ENCODE measurements at places on chromosomes 2 and 18. TPM values are rescaled to one million over a fixed set of nuclear protein-coding genes. Genes with fewer than 3 reads are reported as not detected.
A peak's percentile ranks its signal among the peaks of the same experiment; 100 is the strongest.

TXNDC2 gene
- total RNA-seq: 0.29 TPM

- H3K4me1 ChIP-seq: no peaks in the 10 kb centered on the region
- H3K36me3 ChIP-seq: no peaks in the 10 kb centered on the region
- no peaks in the 10 kb centered on the region for H3K27me3 ChIP-seq
- H3K4me3 ChIP-seq: no peak overlapping the region
- DNase-seq: no peak
- H3K27ac ChIP-seq: no peak overlapping the region
Measured at GRCh38 chr18:68438983-68439382, 275.9 kb downstream of the TMX3 start.

SULT1C2 gene
- total RNA-seq: 0.05 TPM

GRCh38 chr18:35816003-35816402, 156.5 kb upstream of the RMP24 start:
- DNase-seq: no peak
- no peaks in the 10 kb centered on the region for H3K4me1 ChIP-seq
- no peaks in the 10 kb centered on the region for H3K36me3 ChIP-seq

GRB14 gene
- 11.6 TPM for total RNA-seq

GRCh38 chr18:9356976-9357375, 22.4 kb downstream of the TWSG1 start:
- H3K27me3 ChIP-seq: no peaks in the 10 kb centered on the region
- peaks cover 29% of the 10 kb centered on the region for H3K4me1 ChIP-seq
- peaks cover 12% of the 10 kb centered on the region for H3K36me3 ChIP-seq
- DNase-seq: no peak

DNA sequence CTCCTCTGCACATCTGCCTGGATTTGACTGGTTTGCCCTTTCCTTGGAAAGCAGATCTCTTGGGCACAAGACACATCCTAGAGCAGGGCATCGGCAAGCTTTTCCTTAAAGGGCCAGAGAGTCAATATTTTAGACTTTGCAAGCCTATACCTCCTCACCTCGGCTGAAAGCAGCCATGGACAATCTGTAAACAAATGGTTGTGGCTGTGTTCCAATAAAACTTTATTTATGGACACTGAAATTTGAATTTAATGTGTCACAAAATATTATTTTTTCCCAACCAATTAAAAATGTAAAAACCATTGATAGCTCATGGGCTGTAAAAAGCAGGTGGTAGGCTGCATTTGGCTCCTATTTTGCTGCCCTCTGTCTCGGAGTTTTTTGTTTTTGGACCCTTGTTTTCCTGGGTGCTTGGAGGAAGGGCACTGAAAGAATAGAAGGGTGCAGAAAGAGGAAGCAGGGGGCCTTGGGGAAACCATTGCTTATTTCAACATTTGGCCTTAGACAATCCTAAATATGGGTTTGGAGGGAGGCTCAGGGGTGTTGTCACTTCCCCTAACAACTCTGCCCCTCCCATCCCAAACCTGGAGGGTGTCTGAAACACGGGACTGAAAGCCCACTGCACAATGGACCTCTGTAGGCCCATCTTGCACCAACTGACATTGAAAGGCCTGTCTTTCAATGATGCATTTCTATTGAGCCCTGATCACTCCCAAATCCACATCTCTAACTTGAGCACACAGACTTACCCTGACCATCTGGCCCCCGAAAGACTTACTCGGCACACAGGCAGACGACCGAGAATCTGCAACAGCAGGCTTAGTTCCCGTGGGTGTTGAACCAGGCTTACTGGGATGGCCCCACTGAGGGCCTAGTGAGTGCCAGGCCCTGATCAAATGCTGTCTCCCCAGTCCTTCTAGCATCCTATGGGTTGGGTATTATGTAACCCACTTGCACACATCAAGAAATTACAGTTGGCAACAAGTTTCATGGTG, 7.1 kb upstream of the ZFP36L2 start:
- no peak overlapping the region for H3K4me3 ChIP-seq
- no peak for DNase-seq
- H3K27ac ChIP-seq: no peak overlapping the region
- H3K4me1 ChIP-seq: peaks cover 31% of the 10 kb centered on the region
- H3K27me3 ChIP-seq: no peaks in the 10 kb centered on the region

DNA sequence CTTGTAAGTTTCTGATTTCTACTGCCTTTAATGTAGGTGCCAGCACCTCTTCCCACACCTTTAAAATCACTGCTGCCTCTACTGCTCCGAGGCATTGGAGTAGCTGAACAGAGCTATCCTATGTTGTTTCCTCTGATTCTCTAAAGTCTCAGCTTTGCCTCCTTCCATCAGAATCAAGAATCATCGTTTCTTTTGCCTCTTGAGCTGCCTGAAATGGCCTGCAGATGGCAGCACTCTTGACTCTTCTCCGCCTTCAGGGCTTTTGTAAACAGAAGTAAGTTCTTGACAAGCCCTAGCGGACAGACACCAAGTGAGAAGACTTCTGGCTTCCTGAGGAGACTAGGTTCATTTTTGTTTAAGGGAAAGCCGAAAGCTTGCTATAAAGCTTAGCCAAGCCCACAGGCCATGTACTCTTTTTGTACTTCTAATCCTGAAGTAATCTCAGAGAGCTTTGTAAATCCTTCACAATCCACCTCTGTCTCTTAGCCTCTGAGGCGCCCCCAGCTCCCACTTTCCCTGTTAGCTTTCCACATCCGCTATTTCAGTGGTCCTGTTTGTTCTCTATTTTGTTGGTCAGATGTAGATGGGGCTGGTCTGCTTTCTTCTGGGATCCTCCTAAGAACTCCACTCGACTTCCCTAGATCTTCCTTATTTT, 48.4 kb downstream of the GTF3C3 start:
- peak; percentile 51 for DNase-seq
- H3K27ac ChIP-seq: no peak overlapping the region
- no peaks in the 10 kb centered on the region for H3K27me3 ChIP-seq
- peaks cover 30% of the 10 kb centered on the region for H3K36me3 ChIP-seq

DNA sequence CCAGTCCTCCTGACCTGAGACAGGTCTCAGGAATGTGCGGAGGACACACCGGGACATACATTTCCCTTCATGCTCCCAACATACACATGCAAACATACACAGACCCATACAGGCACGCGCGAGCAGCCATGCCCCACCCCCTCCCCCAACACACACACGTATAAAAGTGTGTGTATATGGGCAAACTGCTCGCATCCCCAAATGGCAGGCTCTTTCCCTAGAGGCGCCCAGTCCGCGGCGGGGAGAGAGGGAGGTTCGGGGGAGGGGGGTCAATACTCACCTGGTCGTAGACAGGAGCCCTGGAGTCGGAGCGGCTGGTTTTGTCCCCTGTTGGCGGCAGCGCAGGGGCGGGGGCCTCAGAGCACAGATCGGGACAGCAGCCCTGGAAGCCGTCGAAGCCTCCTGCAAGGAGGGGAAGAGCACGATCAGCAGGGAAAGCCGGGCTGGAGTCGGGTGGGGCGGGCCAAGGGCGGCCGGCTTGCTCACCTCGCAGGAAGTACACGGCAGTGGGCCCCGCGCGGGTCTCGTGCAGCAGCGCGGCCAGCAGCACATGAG, 682 bp downstream of the DUSP2 start:
- peaks cover 51% of the 10 kb centered on the region for H3K4me1 ChIP-seq
- no peak for DNase-seq
- peak overlapping the region; percentile 76 for H3K4me3 ChIP-seq
- no peaks in the 10 kb centered on the region for H3K27me3 ChIP-seq
- H3K27ac ChIP-seq: peak overlapping the region; percentile 76

GRCh38 chr2:100752628-100753333, 67.2 kb upstream of the NPAS2 start:
- no peaks in the 10 kb centered on the region for H3K4me1 ChIP-seq
- DNase-seq: no peak
- no peak overlapping the region for H3K4me3 ChIP-seq
- no peaks in the 10 kb centered on the region for H3K36me3 ChIP-seq

DNA sequence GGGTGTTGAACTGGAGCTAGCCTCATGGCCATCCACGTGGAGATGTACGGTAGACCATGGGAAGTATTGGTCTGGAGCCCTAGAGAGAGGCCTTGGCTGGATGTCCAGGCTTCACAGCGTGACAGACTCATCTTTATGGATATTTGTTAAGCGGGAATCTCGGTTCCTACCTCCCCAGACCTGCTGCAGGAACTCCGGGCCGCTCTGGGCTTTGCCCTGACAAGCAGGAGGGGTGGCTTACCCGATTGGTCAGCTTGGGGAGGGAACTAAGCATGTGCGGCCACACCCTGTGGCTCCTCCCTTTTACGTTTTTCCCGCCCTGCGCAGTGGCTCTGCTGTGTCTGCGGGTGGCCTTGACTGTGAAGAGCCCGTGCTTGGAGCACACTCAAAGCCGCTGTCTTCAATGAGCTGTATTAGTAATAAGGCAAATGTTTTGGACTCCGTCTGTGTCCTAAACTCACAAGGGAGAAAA, 52.3 kb downstream of the PAPOLG start:
- H3K4me1 ChIP-seq: peaks cover 18% of the 10 kb centered on the region
- H3K27me3 ChIP-seq: peaks cover 3% of the 10 kb centered on the region
- H3K27ac ChIP-seq: no peak overlapping the region

GRCh38 chr2:229467783-229468182, 196.7 kb upstream of the PID1 start:
- peaks cover 22% of the 10 kb centered on the region for H3K4me1 ChIP-seq
- no peak overlapping the region for H3K4me3 ChIP-seq
- no peak for DNase-seq
- H3K36me3 ChIP-seq: no peaks in the 10 kb centered on the region
- H3K27me3 ChIP-seq: peaks cover 9% of the 10 kb centered on the region

FZD7 gene
- total RNA-seq: 126 TPM

DNA sequence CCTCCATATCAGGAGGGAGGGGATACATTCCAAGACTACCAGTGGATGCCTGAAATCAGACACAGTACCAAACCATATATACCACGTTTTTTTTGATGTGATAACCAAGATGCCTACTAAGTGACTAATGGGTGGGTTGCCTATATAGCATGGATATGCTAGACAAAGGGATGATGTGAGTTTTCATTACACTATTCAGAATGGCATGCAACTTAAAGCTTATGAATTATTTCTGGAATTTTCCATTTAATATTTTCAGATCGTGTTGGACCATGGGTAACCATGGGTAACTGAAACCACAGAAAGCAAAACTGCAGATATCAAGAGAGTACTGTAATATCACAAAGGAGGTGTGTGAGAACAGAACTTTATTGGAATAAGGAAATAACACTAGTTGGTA, 39.6 kb upstream of the CRACDL start:
- no peaks in the 10 kb centered on the region for H3K27me3 ChIP-seq
- H3K36me3 ChIP-seq: no peaks in the 10 kb centered on the region
- H3K27ac ChIP-seq: no peak overlapping the region
- DNase-seq: no peak
- H3K4me3 ChIP-seq: no peak overlapping the region
- no peaks in the 10 kb centered on the region for H3K4me1 ChIP-seq

GRCh38 chr2:55995211-55995610, 71.6 kb upstream of the EFEMP1 start:
- H3K27ac ChIP-seq: no peak overlapping the region
- H3K4me3 ChIP-seq: no peak overlapping the region
- H3K36me3 ChIP-seq: no peaks in the 10 kb centered on the region
- no peak for DNase-seq
- H3K27me3 ChIP-seq: peaks cover 27% of the 10 kb centered on the region

GORASP2 gene
- 91.1 TPM for total RNA-seq

- no peak overlapping the region for H3K4me3 ChIP-seq
- H3K36me3 ChIP-seq: no peaks in the 10 kb centered on the region
Measured at GRCh38 chr2:160581035-160581434, 87.4 kb upstream of the RBMS1 start.

ABCB11 gene
- 0.18 TPM for total RNA-seq

DNA sequence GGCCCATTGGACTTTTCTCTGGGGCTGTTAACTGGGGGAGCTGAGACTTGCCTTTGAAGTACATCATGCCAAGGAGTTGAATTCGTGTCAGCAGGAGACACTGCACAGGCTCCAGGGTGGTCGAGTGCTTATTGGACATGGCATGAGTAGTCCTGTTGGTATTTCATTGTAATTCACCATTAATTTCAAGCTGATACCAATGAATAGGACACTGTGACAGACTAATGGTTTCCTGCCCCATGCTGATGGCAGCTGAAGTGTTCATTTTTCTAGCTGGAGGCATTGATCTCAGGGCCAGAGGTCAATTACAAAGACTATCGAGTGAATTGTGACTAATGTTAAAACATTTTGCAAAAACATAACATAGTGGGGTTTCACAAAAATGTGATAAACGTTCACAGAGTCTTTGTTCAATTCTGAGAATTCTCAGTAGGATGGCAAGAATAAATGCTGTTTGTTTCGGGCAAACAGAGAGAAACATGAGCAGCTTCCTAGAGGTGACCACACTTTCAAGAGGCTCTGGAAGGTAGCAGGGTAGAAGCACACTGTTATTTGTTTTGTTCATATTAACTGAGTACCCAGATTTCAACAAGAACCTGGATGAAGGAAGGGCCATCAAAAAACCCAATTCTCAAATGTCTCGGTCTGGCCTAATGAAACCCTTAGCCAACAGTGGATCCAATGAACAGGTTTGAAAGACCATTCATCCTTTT, 90.6 kb upstream of the ARL4C start:
- no peaks in the 10 kb centered on the region for H3K4me1 ChIP-seq
- H3K27ac ChIP-seq: no peak overlapping the region
- no peak for DNase-seq
- peaks cover 34% of the 10 kb centered on the region for H3K27me3 ChIP-seq

DTYMK gene
- 36.5 TPM for total RNA-seq

GRCh38 chr18:778194-778927, 33.7 kb downstream of the YES1 start:
- H3K4me1 ChIP-seq: peaks cover 51% of the 10 kb centered on the region
- peak overlapping the region; percentile 36 for H3K4me3 ChIP-seq
- peak overlapping the region; percentile 95 for H3K27ac ChIP-seq
- H3K36me3 ChIP-seq: no peaks in the 10 kb centered on the region
- DNase-seq: no peak

ECEL1 gene
- 9.5 TPM for total RNA-seq

DNA sequence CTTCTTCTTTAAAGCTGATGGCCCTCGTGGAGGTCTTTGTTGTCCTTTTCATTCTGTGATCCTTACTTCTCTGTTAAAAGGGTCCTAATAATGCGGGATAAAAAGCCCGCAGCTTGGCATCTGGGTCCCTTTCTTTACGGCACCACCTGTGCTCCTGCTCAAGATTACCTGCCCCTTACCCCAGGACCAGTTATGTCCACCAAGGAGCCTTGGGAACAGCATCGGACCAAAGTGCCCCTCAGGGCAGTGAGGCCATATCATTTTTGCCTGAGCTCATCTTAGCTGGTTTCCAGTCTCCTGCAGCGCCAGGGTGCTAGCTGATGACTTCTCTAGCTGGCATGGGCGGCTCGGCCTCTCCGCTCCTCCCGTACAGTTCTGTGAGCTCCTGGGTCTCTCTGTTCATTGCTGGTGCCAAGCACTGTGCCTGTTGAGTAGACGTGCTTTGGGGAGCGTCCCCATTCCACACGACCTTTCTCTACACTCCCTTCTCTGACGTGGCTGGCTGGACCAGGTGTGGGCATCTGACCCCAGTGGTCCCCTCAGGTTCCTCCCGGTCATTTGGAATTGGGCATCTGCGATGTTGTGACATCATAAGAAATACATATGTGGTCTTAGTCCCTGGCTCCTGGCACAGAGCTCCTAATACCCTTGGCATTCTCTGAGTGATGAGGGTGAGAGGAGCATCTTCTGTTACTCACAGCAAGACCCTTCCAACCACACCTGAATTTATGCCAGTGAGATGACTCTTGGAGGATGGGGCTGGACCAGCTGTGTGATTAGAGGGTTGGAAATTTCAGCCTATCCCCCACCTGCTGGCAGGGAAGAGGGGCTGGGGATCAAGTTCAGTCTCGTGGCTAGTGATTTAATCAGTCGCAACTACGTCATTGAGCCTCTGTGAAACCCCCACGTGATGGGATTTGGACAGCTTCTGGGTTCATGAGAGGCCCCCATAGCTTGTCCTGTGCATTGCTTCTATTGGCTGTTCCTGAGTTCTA, 134.2 kb upstream of the HS6ST1 start:
- no peak overlapping the region for H3K4me3 ChIP-seq
- no peak overlapping the region for H3K27ac ChIP-seq
- peaks cover 11% of the 10 kb centered on the region for H3K4me1 ChIP-seq
- peak; percentile 14 for DNase-seq

Data from mesothelial cell of epicardium (in vitro differentiated cells).